Astrocyte (in vitro differentiated cells and primary cell): ENCODE measurements at places on chromosomes 4 and X.

GRCh38 chrX:36116222-36116621 lies 196.7 kb downstream of the CFAP47 start:
- no peak for DNase-seq

DNA sequence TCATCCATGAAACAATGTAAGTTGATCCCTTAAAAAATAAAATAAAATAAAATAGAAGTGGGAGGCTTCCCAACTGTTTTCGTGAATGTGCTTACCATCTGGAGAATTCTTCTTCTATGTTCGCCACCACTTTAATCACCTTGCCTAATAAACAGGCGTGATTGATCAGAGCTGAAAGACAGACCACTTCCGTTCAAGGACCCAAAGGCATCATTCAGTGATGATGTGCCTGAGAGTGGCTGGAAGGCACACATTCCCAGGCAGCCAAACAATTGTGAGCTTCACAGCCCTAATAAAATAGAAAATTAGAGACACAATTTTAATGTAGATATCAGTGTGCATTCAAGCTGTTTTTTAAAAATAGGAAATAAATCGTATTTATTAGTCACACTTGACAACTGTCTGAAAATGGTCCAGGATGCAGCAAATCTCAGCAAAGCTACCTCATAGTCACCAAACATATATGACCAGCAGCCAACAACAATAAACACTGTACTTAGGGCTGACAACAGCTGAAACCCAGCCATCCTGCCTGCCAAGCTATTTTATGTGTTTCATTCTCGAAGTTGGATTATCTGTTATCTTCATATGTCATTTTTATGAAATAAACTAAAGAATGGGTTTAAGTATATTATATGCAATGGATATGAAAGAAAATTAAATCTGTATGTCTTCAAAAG lies 163.2 kb upstream of the FAM9B start:
- peak; percentile 29 for DNase-seq

GRCh38 chr4:30718641-30719453 lies 1.3 kb upstream of the PCDH7 start:
- DNase-seq, result peak; percentile 51

GRCh38 chr4:71232056-71232430 lies 106.8 kb upstream of the SLC4A4 start:
- no peak for DNase-seq

DNA sequence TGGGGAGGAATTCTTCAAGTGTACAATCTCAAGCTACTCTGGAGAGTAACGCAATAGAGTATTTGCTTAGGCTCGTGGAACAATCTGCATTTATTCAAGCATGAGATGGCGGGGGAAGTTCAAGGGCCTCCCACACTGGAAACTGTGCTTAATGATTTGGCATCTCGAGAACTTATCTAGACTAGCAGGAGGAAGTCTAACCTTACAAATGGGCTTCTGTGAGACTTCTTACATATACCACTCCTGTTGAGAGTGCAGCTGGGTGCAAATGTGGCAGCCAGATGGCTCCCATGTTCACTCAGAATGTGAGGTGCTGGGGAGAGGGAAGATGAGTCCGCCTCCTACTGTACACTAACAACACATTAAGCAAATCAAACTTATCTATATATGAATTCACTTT lies 29.3 kb upstream of the PTPN13 start:
- DNase-seq, result no peak

GRCh38 chr4:76207549-76207948 lies 6.1 kb downstream of the SCARB2 start:
- no peak for DNase-seq

- no peak for DNase-seq
Measured at GRCh38 chr4:43133566-43133965, 241.1 kb downstream of the GRXCR1 start.

- peak; percentile 8 for DNase-seq
Measured at GRCh38 chr4:577499-578450, 1.7 kb upstream of the TMEM271 start.

- no peak for DNase-seq
Measured at GRCh38 chrX:145623453-145623852, 194.2 kb upstream of the SLITRK2 start.

- no peak for DNase-seq
Measured at GRCh38 chrX:154022108-154022507, 2.4 kb upstream of the IRAK1 start.

- DNase-seq, result no peak
Measured at GRCh38 chrX:16451334-16451733, 198.6 kb upstream of the S100G start.

GRCh38 chrX:134745636-134746409 lies 87.6 kb upstream of the PLAC1 start:
- DNase-seq, result no peak

GRCh38 chrX:150983521-150984168 lies 510 bp downstream of the HMGB3 start:
- no peak for DNase-seq

- DNase-seq, result no peak
Measured at GRCh38 chr4:89069481-89069880, 12.5 kb upstream of the FAM13A start.

- no peak for DNase-seq
Measured at GRCh38 chr4:113957956-113958355, 21.5 kb downstream of the ARSJ start.

DNA sequence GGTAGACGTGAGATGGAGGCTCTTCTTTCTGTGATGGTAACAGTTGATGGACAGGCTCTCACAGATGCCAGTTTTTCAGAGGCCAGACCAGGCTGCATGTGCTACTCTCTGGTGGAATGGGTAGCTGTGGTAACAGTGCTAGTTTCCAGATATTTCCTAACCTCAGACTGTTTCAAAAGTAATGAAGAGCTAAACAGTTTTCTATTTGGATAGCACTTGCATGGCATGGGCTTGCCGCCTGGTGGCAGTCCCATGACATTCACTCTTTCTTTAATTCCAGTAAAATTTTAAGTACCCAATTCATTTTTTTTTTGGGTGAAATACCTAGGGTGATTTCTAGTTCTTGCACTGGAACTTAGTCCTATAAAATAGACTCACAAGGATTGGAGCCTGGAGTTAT lies 220.2 kb upstream of the MAD2L1 start:
- no peak for DNase-seq

DNA sequence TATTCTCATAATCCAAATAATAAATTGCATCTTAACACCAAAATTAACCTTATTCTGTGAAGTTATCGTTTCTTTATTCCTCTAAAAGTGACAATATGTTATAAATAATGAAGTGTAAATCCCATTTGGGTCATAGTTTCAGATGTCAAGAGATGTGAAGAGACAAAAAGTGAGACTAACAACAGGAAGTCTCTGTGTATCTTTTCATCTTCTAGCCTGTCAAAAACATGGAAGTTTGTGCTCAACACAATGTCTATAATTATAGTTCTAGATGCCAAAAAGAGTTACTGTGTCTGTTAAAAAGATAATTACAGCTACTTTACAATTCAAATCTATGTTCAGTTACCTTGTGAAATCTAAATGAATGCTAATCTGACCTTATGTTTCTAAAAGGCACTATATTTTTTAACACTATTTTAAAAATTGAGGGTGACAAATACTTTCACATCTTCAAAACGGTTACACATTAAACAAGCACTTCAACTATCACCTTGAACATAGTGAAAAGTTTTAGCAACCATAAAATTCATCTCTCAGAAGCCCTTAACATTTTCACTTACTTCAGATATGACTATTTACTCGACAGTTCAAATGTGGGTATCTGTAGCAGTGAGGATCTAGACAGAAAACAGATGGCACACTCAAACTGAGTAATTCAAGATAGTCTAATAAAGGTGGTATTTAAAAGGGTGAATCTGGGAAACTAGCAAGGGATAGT lies 509.8 kb downstream of the ARAP2 start:
- no peak for DNase-seq

DNA sequence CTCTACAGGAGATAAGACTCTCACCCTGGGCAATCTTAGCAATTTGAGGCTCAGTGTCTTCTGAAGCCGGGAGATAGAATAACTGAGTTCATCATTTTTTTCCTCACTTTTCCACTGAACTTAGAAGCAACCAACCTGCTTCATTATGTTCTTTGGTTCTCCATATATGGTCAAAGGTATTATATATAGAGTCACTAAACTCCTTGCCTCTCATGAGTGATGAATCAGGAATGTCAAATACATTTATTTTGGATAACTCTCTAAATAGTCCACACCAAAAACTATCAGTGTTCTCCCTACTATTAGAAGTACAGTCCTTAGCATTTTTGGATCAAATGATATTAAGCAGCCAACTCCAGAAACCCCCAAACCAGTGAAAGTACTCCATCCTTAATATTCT lies 421.5 kb upstream of the EPHA5 start:
- peak; percentile 2 for DNase-seq

DNA sequence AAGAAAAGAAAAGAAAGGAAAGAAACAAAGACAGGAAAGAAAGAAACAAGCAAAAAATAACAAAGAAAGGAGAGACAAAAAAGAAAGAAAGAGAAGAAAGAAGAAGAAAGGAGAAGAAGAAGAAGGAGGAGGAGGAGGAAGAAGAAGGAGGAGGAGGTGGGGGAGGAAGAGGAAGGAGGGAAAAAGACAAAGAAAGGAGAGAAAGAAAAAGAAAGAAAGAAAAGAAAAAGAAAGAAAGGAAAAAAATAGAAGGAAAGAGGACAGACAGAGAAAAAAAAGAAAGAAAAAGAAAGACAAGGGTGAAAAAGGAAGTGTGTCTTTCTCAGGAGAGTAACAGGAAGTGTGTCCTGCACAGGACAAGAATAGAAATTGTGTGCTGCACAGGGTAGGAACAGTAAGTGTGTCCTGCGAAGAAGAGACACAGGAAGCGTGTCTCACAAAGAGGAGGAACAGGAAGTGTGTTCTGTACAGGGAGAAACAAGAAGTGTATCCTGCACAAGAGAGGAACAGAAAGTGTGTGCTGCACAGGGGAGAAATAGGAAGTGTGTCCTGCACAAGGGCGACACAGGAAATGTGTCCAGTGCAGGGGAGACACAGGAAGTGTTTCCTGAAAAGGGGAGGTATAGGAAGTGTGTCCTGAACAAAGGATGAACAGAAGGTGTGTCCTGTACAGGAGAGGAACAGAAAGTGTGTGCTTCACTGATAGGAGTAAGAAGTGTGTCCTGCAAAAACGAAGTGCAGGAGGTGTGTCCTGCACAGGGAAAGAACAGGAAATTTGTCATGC lies 101.2 kb downstream of the ARSF start:
- no peak for DNase-seq

DNA sequence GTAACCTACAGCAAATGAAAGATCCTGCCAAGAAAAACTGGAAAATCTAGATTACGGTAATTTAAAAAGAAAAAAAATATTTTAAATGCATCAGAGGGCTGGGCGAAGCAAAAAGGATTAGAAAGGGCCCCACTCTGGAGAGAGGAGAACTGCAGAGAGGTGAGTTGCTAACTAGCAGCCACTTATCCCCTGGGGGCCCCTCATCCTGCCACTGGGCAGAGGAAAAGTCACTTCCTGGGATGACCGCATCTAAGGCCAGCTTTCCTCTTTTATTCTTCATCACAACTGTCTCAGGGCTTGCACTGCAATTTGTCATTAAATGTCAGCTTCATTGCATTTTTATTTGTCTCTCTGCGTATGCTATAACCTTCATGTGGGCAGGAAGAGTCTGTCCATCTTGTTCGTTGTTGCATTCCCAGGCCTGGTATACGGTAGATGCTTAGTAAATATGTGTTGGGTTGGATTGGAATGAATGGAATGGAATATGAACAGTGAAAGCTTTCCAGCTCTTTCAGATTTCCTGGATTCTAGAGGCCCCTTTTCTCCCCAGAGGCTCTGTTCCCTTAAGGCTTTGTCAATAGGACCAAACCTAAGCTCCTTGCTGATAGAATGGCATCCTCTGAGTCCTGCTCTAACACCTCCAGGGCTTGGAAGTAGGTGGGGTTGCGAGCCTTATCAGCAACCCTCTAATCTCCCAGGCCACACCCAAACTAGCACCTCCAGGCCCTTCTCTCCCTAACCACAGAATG lies 58.9 kb downstream of the TLR10 start:
- peak; percentile 36 for DNase-seq

DNA sequence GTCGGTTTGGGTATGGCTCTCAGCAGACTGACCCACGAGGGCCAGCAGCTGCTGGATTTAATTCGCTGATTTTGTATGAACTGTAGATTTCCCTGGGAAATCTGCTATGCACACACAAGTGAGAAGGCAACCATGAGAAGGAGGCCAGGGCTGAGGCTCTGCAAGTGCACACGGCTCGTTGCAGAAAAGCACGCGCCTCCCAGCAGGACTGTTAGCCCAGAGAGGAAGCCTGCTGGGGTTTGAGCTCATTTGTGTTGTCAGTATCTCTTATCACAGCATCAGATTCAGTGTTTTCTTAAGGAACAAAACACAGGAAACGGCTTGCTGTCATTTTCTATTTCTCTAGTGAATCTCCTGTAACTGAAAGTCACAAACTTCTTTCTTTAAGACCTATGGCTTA lies 296.2 kb upstream of the FAT1 start:
- DNase-seq, result no peak

- peak; percentile 34 for DNase-seq
Measured at GRCh38 chr4:20249333-20249732, 2.4 kb upstream of the SLIT2 start.

GRCh38 chrX:125744914-125745313 lies 421.2 kb downstream of the DCAF12L2 start:
- DNase-seq, result no peak

GRCh38 chr4:95580226-95580625 lies 31.5 kb upstream of the UNC5C start:
- no peak for DNase-seq

- DNase-seq, result peak; percentile 63
Measured at GRCh38 chrX:109732807-109733612, at the start of gene ACSL4. ACSL4 (minus strand) TSS chrX:109733257; CDS start chrX:109683363, 49,894 bp downstream.

DNA sequence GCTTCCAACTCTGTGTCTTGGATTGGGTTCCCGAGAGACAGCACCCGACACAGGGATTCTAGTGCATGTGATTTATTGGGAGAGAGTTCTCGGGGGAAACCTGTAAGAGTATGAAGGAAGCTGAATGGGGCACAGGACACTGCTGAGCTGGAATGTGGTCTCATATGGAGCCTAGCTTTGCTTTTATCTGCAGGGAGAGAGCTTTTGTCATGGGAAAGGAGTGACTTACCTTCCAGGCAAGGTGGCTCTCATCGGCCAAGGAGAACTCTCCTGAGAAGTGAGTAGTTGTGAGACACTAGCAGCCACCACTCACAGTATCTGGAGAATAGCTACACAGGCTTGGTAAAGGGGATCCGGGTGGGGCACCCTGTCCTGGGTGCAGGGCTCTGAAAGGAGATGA lies 124.5 kb downstream of the NHS start:
- no peak for DNase-seq

GRCh38 chr4:174538876-174539250 lies 16.6 kb upstream of the HPGD start:
- no peak for DNase-seq

DNA sequence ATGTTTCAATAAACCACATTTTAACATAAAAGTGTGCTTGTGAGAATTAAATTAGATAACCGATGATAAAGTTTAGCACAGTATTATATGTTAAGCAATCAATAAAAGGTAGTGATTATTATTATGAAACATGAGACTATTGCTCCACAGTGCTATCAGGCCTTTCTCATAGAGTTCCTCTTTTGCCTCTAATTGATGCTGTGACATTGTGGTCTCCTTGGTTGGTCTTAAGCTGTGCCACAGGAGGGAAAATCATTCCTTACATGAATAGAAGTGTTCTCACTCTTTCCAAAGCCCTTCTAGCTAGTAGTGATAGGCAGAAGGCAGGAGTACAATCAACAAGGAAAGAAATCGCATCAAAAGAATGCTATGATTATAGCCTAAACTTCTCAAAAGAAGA lies 9.2 kb upstream of the PDHA2 start:
- DNase-seq, result no peak

GRCh38 chr4:100796332-100796731 lies 278.5 kb upstream of the EMCN start:
- DNase-seq, result no peak

- DNase-seq, result peak; percentile 8
Measured at GRCh38 chr4:154467886-154468285, 23.7 kb downstream of the DCHS2 start.

- peak; percentile 85 for DNase-seq
Measured at GRCh38 chr4:82865592-82865991, 25.4 kb downstream of the SEC31A start.
